Stimulated activated CD8-positive, alpha-beta memory T cell treated with anti-CD3 and anti-CD28 coated beads, Interleukin-4, amount 100 ng/mL, for 48 hours (primary cell): ENCODE measurements at places on chromosomes 2 and 18.

GRCh38 chr2:7697052-7697451 lies 779.8 kb downstream of the RNF144A start:
- DNase-seq: no peak

GRCh38 chr2:44526352-44526751 lies 164.6 kb downstream of the CAMKMT start:
- DNase-seq: no peak

- no peak for DNase-seq
Measured at GRCh38 chr2:166765141-166765540, 123.1 kb upstream of the XIRP2 start.

DNA sequence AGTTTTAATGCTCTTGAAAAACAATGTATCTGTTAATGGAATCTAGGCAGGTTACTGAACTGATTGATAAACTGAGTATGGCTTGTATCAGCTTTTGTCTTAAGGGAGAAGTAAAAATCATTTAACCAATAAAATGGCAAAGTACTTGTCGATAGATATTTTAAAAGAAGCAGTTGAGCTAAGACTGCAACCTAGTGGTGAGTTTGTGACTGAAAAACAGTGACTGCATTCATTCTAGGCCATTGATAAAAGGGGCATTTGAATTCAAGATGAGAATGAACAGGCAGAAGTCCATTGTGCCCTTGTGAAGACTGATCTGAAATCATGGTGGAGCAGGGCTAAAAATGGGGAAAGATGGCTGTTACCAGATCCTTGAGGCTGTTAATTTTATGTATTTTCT lies 59.4 kb upstream of the MSTN start:
- DNase-seq: no peak

GRCh38 chr18:57902721-57903120 lies 99.6 kb upstream of the ATP8B1 start:
- no peak for DNase-seq

- no peak for DNase-seq
Measured at GRCh38 chr2:67502346-67503065, 105.4 kb downstream of the ETAA1 start.
